ENCODE measurements at places on chromosomes 2 and 18. TPM values are rescaled to one million over a fixed set of nuclear protein-coding genes. Genes with fewer than 3 reads are reported as not detected.

The STAT4 gene
- polyA plus RNA-seq = 88.2 TPM

The RBM44 gene
- 0.07 TPM for polyA plus RNA-seq

The BCL2 gene
- 29.8 TPM for polyA plus RNA-seq

The ADD2 gene
- 0.18 TPM for polyA plus RNA-seq

The GAREM1 gene
- not detected for polyA plus RNA-seq

The C1QL2 gene
- not detected for polyA plus RNA-seq

The POTEC gene
- not detected for polyA plus RNA-seq

The LRP1B gene
- polyA plus RNA-seq = not detected

The SERPINB10 gene
- not detected for polyA plus RNA-seq

The LYG2 gene
- polyA plus RNA-seq = not detected

The CPO gene
- not detected for polyA plus RNA-seq

The C2orf72 gene
- not detected for polyA plus RNA-seq

The ANKRD29 gene
- not detected for polyA plus RNA-seq

The SERPINB12 gene
- not detected for polyA plus RNA-seq

The ROCK1 gene
- 41.7 TPM for polyA plus RNA-seq

The SERPINB4 gene
- polyA plus RNA-seq = not detected

The PCBP1 gene
- 161 TPM for polyA plus RNA-seq

The RSAD2 gene
- 7.6 TPM for polyA plus RNA-seq

The ALK gene
- not detected for polyA plus RNA-seq

The MPP4 gene
- not detected for polyA plus RNA-seq

The CHRNG gene
- not detected for polyA plus RNA-seq

The RAPGEF4 gene
- polyA plus RNA-seq = not detected

The PJVK gene
- not detected for polyA plus RNA-seq

The OTOS gene
- not detected for polyA plus RNA-seq

The IL1B gene
- polyA plus RNA-seq = not detected

The KLHL41 gene
- polyA plus RNA-seq = not detected

All from CD8-positive, alpha-beta memory T cell (primary cell).